ENCODE measurements at places on chromosomes 7 and 10. TPM values are rescaled to one million over a fixed set of nuclear protein-coding genes. Genes with fewer than 3 reads are reported as not detected.

SORBS1 gene
- total RNA-seq: 347 TPM

COL17A1 gene
- total RNA-seq: 18.5 TPM

SRGN gene
- total RNA-seq: 50.0 TPM

FAM13C gene
- total RNA-seq: 26.6 TPM

GSAP gene
- total RNA-seq: 39.7 TPM

KIAA1549 gene
- total RNA-seq: 6.3 TPM

LRGUK gene
- 2.2 TPM for total RNA-seq

TEX36 gene
- not detected for total RNA-seq

ACSM6 gene
- 1.8 TPM for total RNA-seq

LRRC17 gene
- total RNA-seq: 5.2 TPM

AHR gene
- total RNA-seq: 368 TPM

FAM237B gene
- total RNA-seq: not detected

SLC26A5 gene
- 6.2 TPM for total RNA-seq

HMX3 gene
- not detected for total RNA-seq

TECPR1 gene
- total RNA-seq: 37.9 TPM

ASAH2 gene
- 11.3 TPM for total RNA-seq

VGF gene
- not detected for total RNA-seq

WNT8B gene
- total RNA-seq: 0.99 TPM

GNGT1 gene
- 0.70 TPM for total RNA-seq

TMEM26 gene
- 4.1 TPM for total RNA-seq

RELN gene
- 1.5 TPM for total RNA-seq
